Mesothelial cell of epicardium (in vitro differentiated cells): ENCODE measurements at places on chromosomes 13 and 19. TPM values are rescaled to one million over a fixed set of nuclear protein-coding genes. Genes with fewer than 3 reads are reported as not detected.

CPT1C gene
- 60.3 to 62.5 TPM (median 60.9 TPM) in 3 replicates for total RNA-seq

S1PR2 gene
- total RNA-seq = 34.6 to 36.9 TPM (median 34.9 TPM) in 3 replicates

KLF5 gene
- total RNA-seq = 62.4 to 70.3 TPM (median 65.9 TPM) in 3 replicates

GRCh38 chr13:26012995-26013394 is 38.8 kb downstream of the SHISA2 start:
- no peak for DNase-seq

DNA sequence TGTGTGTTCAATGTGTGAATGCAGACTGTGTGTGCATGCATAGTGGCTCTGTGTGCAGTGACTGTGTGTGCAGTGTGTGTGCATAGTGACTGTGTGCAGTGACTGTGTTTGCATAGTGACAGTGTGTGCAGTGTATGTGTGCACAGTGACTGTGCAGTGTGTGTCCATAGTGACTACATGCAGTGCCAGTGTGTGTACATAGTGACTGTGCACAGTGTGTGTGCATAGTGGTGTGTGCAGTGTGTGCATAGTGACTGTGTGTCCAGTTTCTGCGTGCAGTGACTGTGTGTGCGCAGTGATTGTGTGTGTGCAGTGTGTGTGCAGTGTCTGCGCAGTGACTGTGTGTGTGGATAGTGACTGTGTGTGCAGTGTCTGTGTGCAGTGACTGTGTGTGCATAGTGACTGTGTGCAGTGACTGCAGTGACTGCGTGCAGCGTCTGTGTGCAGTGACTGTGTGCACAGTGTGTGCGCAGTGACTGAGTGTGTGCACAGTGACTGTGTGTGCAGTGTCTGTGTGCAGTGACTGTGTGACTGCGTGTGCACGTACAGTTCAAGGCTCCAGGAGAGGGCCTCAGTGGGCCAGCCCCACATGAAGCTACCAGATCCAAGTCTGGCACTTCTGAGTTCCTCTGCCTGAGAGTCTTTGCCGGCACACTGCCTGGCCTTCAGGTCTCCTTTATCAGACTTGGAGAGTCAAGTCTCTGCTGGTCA is 90.3 kb downstream of the IER2 start:
- DNase-seq = no peak

GRCh38 chr13:25168790-25169189 is 3.3 kb downstream of the AMER2 start:
- DNase-seq = no peak

GRCh38 chr13:76992548-76993001 is 694 bp downstream of the CLN5 start:
- no peak for DNase-seq

DNA sequence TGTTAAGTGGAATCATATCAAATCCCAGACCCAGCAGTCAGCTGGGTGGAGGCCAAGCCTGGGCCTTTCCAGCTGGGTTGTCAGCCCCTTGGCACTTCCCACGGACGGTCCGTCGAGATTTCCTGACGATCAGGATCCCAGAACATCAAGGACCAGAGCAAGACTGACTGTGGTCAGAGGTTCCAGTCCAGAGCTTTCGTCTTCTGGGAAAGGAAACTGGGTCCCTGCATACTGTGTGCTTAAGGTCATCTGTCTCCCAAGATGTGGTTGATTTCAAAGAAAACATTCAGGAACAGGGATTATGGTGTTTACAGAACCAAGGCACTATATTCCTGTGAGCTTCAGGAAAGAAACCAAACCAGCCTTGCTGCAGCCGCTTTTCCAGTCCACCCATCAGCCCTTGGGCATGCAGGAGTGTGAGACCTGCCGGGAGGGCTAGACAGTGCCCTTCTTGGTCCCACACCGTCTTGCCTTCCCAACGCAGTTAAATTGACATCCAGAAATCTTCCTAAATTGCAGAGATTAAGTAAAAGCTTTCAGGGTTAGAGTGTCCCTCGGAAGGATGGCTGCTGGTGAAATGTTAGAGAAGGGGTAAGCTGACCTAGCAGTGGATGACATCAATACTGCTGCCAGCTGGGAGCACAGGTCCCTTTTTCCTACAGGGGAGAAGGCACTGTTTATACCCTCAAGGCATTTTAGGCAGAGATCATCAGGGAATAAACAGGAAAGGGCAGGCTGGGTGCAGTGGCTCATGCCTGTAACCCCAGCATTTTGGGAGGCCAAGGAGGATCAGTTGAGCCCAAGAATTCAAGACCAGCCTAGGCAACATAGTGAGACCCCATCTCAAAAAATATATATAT is 5.0 kb upstream of the C19orf33 start:
- DNase-seq = no peak

GRCh38 chr13:53206455-53206854 is 177.8 kb downstream of the OLFM4 start:
- DNase-seq = no peak

DNA sequence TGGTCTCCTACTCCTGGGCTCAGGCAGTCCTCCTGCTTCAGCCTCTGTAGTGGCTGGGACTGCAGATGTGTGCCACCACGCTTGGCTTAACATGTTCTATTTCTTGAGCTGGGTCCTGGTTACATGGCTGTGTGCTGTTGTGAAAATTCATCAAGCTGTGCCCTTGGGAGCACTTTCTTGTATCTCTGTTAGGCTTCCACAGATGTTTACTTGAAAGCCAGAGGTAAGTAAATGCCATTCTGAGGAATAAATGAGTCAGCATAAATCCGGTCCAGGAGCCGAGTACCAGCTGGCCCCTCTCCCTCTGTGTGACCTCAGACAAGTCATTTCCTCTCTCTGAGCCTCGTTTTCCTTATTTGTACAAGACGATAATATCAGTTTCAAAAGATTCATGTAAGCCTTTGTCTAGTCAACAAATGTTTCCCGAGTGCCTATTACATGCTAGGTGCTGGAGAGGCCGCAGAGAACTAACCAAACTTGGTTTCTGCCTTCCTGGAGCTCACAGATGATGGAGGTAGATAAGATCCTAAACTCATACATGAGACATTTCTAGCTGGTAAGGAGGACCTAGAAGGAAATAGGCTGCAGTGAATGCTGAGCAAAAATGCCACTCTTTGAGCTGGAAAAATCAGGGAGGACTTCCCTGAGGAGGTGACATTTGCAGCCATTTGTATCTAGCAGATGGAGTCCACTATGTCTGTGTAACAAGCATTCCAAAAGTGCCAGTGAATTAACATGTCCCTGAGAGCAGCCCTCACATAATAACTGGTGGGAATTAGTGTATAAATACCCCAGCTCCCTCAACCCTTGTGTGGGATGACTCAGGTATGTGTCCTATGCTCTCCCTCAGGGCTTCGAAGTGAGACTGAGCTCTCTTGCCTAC is 2.7 kb upstream of the RASAL3 start:
- no peak for DNase-seq

- DNase-seq = no peak
Observed at GRCh38 chr19:19160461-19161035, 9.5 kb downstream of the MEF2B start.

DNA sequence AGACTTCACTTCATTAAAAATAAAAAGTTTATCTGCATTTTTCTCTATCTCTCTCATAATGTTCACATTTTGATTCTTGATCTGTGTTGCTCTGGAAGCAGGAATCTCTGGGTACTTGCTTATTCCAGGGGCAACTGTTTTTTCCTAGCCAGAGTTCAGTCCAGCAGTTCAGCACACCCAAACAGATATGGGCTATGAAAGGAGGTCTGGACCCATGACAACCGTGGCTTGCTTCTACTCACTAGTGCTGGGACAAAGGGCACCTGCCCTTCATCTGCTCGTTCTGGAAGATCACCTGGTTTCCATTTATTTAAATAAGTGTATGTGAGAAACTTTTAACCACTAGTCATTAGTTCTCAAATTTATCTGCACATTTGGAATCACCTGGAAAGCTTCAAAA is 36.0 kb downstream of the POLR1D start:
- no peak for DNase-seq
